ENCODE measurements at places on chromosomes 5 and 9. TPM values are rescaled to one million over a fixed set of nuclear protein-coding genes. Genes with fewer than 3 reads are reported as not detected.

The HSD17B3 gene
- total RNA-seq: 1.5 TPM

DNA sequence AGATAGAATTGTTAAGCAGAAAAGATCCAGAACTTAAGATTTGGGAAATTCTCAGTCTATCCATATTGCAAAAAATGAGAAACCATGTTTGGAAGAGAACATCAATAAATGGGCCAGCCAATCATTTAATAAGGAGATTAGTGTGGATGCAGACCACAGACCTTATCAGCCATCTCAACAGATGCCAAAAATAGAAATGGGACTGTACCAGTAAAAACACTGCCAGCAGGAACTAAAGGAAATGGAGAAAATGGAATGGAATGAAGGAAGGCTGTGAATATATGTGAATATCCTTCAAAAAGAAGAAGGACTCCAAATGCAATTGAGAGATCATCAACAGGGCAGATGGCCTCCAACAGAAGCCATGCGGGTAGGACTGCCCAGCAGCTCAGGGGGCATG, 52.7 kb upstream of the ZNF618 start:
- no peak for DNase-seq
- H3K36me3 ChIP-seq: no peaks in the 10 kb centered on the region
- no peak overlapping the region for H3K4me3 ChIP-seq
- no peak overlapping the region for H3K27ac ChIP-seq
- peaks cover 2% of the 10 kb centered on the region for H3K4me1 ChIP-seq
- no peaks in the 10 kb centered on the region for H3K27me3 ChIP-seq

- no peak for DNase-seq
- no peak overlapping the region for H3K27ac ChIP-seq
- H3K36me3 ChIP-seq: no peaks in the 10 kb centered on the region
- no peaks in the 10 kb centered on the region for H3K4me1 ChIP-seq
- no peaks in the 10 kb centered on the region for H3K27me3 ChIP-seq
Measured at GRCh38 chr9:18126831-18127498, 347.0 kb upstream of the ADAMTSL1 start.

GRCh38 chr9:95845751-95846150, 29.7 kb upstream of the ERCC6L2 start:
- no peak overlapping the region for H3K4me3 ChIP-seq
- H3K27ac ChIP-seq: no peak overlapping the region
- no peaks in the 10 kb centered on the region for H3K4me1 ChIP-seq
- H3K36me3 ChIP-seq: peaks cover 6% of the 10 kb centered on the region

DNA sequence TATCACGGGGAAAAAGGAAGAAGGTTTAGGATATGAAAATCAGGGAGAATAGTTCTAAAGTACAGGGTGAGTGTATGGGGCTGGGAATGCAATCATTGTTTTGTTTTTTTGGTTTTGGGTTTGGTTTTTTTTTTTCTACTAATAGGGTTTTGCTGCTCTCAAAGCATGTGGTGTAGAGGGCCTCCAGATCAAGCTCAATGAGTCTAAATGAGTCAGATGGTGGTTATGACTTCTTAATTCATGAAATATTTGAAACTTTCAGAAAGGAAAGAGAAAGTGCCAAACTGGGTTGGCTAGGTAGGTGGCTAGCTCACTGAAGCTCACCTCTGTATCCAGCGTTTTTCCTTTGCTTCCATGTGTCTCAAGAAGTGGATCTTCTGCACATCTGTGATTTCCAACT, 10.7 kb downstream of the OR1L8 start:
- DNase-seq: no peak
- H3K27ac ChIP-seq: no peak overlapping the region
- H3K27me3 ChIP-seq: no peaks in the 10 kb centered on the region
- H3K4me3 ChIP-seq: no peak overlapping the region
- H3K36me3 ChIP-seq: no peaks in the 10 kb centered on the region

DNA sequence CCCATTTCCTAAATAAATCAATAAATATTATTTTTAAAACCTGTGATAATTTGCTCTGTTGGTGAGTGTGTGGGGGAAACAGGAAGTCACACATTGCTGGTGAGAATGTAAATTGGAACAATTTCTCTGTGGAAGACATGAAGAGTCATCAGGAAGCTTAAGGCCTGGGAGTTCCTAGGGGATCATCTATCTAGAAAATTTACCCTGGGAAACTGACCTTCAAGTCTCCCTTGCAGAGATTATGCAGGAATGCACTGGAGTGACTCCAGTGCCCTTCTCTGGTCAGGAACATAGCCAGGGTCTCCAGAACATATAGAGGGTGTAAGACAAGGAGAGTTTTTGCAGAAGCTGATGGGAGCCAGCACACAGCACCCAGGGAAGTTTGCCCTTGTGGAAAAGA, 13.0 kb upstream of the GCNT1 start:
- H3K4me1 ChIP-seq: peaks cover 3% of the 10 kb centered on the region
- H3K27ac ChIP-seq: no peak overlapping the region
- no peak overlapping the region for H3K4me3 ChIP-seq
- H3K36me3 ChIP-seq: no peaks in the 10 kb centered on the region
- H3K27me3 ChIP-seq: no peaks in the 10 kb centered on the region

DNA sequence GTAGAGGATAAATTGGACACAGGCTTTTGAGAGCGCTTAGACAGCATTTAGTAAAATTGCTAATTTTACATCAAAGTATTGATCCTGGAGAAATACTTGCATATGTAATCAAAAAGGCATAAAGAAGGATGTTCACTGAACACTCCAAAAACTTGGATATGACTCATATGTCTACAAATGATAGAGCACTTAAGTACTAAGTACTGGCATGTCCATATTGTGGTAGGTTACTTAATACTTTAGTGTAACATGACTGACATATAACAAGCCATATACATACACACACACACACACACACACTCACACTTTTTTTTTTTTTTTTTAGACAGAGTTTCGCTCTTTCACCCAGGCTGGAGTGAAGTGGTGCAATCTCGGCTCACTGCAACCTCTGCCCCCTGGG, 361.9 kb downstream of the ARHGEF28 start:
- peaks cover 10% of the 10 kb centered on the region for H3K4me1 ChIP-seq
- no peaks in the 10 kb centered on the region for H3K27me3 ChIP-seq
- H3K36me3 ChIP-seq: no peaks in the 10 kb centered on the region
- DNase-seq: no peak
- no peak overlapping the region for H3K4me3 ChIP-seq

The IRX1 gene
- 7.2 TPM for total RNA-seq

The PAPPA gene
- 2.3 TPM for total RNA-seq

- H3K36me3 ChIP-seq: no peaks in the 10 kb centered on the region
- H3K27me3 ChIP-seq: peaks cover 52% of the 10 kb centered on the region
- peak within 1 kb of the TSS; percentile 58 for H3K4me3 ChIP-seq
- no peak within 1 kb of the TSS for H3K27ac ChIP-seq
- H3K4me1 ChIP-seq: peaks cover 13% of the 10 kb centered on the region
Measured at GRCh38 chr5:139795074-139796001, at the start of gene PSD2. Gene PSD2, plus strand, starts transcription at chr5:139795808. Its CDS starts 13,633 bp downstream, at chr5:139809441.

GRCh38 chr9:13939134-13939533, 374.8 kb downstream of the NFIB start:
- H3K27me3 ChIP-seq: no peaks in the 10 kb centered on the region
- no peak overlapping the region for H3K4me3 ChIP-seq
- H3K4me1 ChIP-seq: peaks cover 6% of the 10 kb centered on the region
- no peak for DNase-seq
- H3K27ac ChIP-seq: no peak overlapping the region
- no peaks in the 10 kb centered on the region for H3K36me3 ChIP-seq

GRCh38 chr9:120579139-120580050, 572 bp downstream of the CDK5RAP2 start:
- peaks cover 16% of the 10 kb centered on the region for H3K4me1 ChIP-seq
- H3K36me3 ChIP-seq: peaks cover 3% of the 10 kb centered on the region
- H3K27ac ChIP-seq: peak overlapping the region; percentile 88
- peak overlapping the region; percentile 99 for H3K4me3 ChIP-seq

The BARHL1 gene
- total RNA-seq: not detected

GRCh38 chr5:159316519-159317383, 13.5 kb downstream of the IL12B start:
- H3K36me3 ChIP-seq: no peaks in the 10 kb centered on the region
- no peak overlapping the region for H3K4me3 ChIP-seq
- H3K4me1 ChIP-seq: no peaks in the 10 kb centered on the region
- peaks cover 5% of the 10 kb centered on the region for H3K27me3 ChIP-seq

The KCNN2 gene
- 2.5 TPM for total RNA-seq

- peaks cover 58% of the 10 kb centered on the region for H3K4me1 ChIP-seq
- no peaks in the 10 kb centered on the region for H3K27me3 ChIP-seq
- H3K36me3 ChIP-seq: peaks cover 61% of the 10 kb centered on the region
- peak overlapping the region; percentile 1 for H3K27ac ChIP-seq
Measured at GRCh38 chr5:91374893-91375520, 8.1 kb downstream of the ARRDC3 start.

The ANKRD31 gene
- 0.19 TPM for total RNA-seq

- H3K4me1 ChIP-seq: peaks cover 14% of the 10 kb centered on the region
- H3K27me3 ChIP-seq: no peaks in the 10 kb centered on the region
- no peak for DNase-seq
Measured at GRCh38 chr5:170491479-170491878, 12.3 kb upstream of the KCNIP1 start.

The GPR151 gene
- not detected for total RNA-seq

- no peaks in the 10 kb centered on the region for H3K36me3 ChIP-seq
- H3K27ac ChIP-seq: no peak overlapping the region
- H3K27me3 ChIP-seq: no peaks in the 10 kb centered on the region
- no peak overlapping the region for H3K4me3 ChIP-seq
- DNase-seq: no peak
Measured at GRCh38 chr5:7742241-7742656, 108.7 kb downstream of the CFAP90 start.

- peaks cover 10% of the 10 kb centered on the region for H3K36me3 ChIP-seq
- no peaks in the 10 kb centered on the region for H3K27me3 ChIP-seq
- H3K4me1 ChIP-seq: peaks cover 52% of the 10 kb centered on the region
- H3K27ac ChIP-seq: peak overlapping the region; percentile 91
Measured at GRCh38 chr9:129109537-129109903, 1.1 kb downstream of the CRAT start.

The UBE2QL1 gene
- total RNA-seq: 5.0 TPM

- H3K4me3 ChIP-seq: no peak overlapping the region
- no peaks in the 10 kb centered on the region for H3K4me1 ChIP-seq
- DNase-seq: no peak
Measured at GRCh38 chr9:111851553-111851952, 45.1 kb upstream of the UGCG start.

The SPINK4 gene
- not detected for total RNA-seq

The PLAC8L1 gene
- not detected for total RNA-seq

- H3K27me3 ChIP-seq: no peaks in the 10 kb centered on the region
- H3K27ac ChIP-seq: peak overlapping the region; percentile 75
- H3K36me3 ChIP-seq: no peaks in the 10 kb centered on the region
- no peak for DNase-seq
- H3K4me1 ChIP-seq: peaks cover 28% of the 10 kb centered on the region
Measured at GRCh38 chr5:65722575-65723403, 784 bp downstream of the NLN start.

DNA sequence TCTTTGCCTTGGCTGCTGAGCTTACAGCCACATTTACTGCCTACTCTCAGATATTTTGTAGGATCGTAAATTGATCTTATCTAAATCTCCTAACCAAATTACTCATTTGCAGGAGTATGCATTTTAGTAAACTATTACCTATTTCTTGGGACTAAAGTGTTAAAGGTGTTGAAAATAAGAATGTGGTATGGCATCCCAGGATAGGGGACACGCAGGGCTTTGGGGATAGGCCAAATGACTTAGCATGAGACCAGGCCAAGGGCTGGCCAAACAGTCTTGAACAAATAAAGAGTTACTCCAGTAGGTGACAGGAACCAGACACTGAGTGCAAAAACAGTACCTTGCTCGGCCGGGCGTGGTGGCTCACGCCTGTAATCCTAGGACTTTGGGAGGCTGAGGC, 25.1 kb downstream of the TBC1D2 start:
- peaks cover 4% of the 10 kb centered on the region for H3K4me1 ChIP-seq
- no peaks in the 10 kb centered on the region for H3K27me3 ChIP-seq
- H3K27ac ChIP-seq: no peak overlapping the region
- H3K36me3 ChIP-seq: peaks cover 70% of the 10 kb centered on the region

DNA sequence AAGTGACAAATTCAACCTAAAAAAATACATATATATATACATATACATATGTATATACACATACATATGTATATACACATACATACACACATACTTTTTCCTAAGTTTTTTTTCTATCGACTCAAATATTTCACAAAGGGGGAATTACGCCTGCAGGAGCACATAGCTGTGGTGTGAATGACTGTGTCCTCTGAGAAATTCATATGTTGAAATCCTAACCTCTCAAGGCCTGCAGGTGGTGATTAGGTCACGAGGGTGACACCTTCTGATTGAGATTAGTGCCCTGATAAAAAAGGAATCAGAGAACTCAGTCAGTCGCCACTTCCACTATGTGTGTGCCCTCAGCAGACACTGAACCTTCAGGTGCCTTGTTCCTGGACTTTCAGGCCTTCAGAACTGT, 248.7 kb downstream of the SEMA5A start:
- H3K36me3 ChIP-seq: no peaks in the 10 kb centered on the region
- peaks cover 11% of the 10 kb centered on the region for H3K4me1 ChIP-seq
- H3K27me3 ChIP-seq: no peaks in the 10 kb centered on the region
- H3K27ac ChIP-seq: no peak overlapping the region

GRCh38 chr9:91904588-91905236, 45.3 kb downstream of the ROR2 start:
- peaks cover 31% of the 10 kb centered on the region for H3K4me1 ChIP-seq
- no peak overlapping the region for H3K4me3 ChIP-seq
- H3K27ac ChIP-seq: no peak overlapping the region
- no peaks in the 10 kb centered on the region for H3K27me3 ChIP-seq
- DNase-seq: no peak
- no peaks in the 10 kb centered on the region for H3K36me3 ChIP-seq

- H3K27me3 ChIP-seq: no peaks in the 10 kb centered on the region
- H3K4me1 ChIP-seq: peaks cover 36% of the 10 kb centered on the region
- H3K36me3 ChIP-seq: no peaks in the 10 kb centered on the region
- no peak overlapping the region for H3K4me3 ChIP-seq
- no peak overlapping the region for H3K27ac ChIP-seq
Measured at GRCh38 chr9:114500697-114501292, 4.5 kb downstream of the WHRN start.

- no peak for DNase-seq
- no peaks in the 10 kb centered on the region for H3K4me1 ChIP-seq
- no peak overlapping the region for H3K27ac ChIP-seq
- H3K27me3 ChIP-seq: no peaks in the 10 kb centered on the region
- H3K36me3 ChIP-seq: no peaks in the 10 kb centered on the region
- no peak overlapping the region for H3K4me3 ChIP-seq
Measured at GRCh38 chr5:17763301-17763700, 129.0 kb downstream of the TAF11L14 start.

DNA sequence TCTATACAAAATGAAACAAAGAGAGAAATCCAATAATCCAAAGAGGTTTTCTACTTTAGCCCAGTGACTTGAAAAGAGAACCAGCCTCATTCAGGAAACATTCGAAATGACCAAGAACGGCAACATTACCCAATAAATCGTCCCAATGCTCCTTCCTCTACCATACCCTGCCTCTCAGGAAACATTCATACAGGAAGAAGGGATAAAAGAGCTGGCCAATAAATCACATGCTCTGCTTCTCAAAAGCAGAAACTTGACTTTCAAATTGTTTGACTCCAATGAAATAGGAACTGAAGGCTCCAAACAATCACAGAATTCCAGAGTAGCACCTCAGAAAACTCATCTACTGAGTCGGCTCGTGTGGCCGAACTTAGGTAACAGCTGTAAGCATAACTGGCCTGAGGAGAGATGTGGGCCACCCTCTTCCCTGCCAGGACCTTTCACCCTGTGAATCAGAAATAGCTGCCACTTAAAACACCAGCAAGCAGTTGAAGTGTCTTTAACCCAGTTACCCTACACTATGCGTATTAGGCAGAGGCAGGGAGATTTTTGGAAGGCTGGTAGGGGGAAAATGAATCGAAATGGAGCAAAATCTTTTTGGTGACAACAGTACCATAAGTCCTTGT, 14.6 kb downstream of the ARL15 start:
- no peaks in the 10 kb centered on the region for H3K27me3 ChIP-seq
- peaks cover 30% of the 10 kb centered on the region for H3K4me1 ChIP-seq
- no peaks in the 10 kb centered on the region for H3K36me3 ChIP-seq
- no peak overlapping the region for H3K4me3 ChIP-seq
- DNase-seq: no peak
- H3K27ac ChIP-seq: peak overlapping the region; percentile 39

- no peaks in the 10 kb centered on the region for H3K27me3 ChIP-seq
- no peak overlapping the region for H3K27ac ChIP-seq
- no peaks in the 10 kb centered on the region for H3K36me3 ChIP-seq
Measured at GRCh38 chr5:147464211-147464610, 45.7 kb downstream of the DPYSL3 start.

All from suprapubic skin (tissue), 4 donors.